Stimulated activated CD4-positive, alpha-beta T cell treated with anti-CD3 and anti-CD28 coated beads, Interleukin-12 subunit alpha, Interleukin-12 subunit beta, amount 100 ng/mL, for 24 hours (primary cell): ENCODE measurements at places on chromosomes 3 and 15.

- DNase-seq: no peak
Observed at GRCh38 chr15:45719490-45719889, 84.7 kb downstream of the SQOR start.

GRCh38 chr15:61680260-61681037 lies 379.8 kb downstream of the VPS13C start:
- DNase-seq: no peak

DNA sequence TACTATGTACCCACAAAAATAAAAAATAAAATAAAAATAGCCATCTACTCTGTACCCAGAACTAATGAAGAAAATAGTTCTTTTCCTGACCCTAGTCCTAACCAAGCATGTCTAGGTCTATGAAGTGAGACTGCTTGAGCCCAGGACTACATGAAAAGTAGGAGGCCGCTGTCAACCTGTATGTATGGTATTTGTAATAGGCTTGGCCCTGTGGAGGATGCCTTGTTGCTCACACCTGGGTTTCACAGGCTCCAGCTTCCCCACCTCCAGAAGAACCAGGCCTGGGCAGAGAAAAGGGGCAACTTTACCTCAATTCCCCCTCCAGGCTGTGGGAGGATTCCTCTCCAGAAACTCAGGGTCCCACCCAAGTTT lies 6.8 kb upstream of the PKM start:
- no peak for DNase-seq

DNA sequence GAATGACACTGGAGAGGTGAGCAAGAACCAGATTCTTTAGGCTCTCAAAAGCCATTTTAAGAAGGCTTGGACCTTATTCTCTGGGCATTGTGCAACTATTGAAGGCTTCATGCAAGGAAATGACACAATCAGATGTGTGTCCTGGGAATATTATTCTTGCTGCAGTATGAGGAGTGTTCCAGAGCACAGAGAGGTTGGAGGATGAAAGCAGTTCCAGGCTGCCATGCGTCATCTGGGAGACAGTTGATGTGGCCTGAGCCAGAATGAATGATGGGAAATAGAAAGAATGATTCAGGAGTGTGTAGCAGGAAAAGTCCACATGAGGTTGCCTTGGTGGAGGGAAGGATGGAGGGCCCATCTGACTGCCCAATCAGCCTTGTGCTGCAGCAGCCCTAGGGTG lies 123.1 kb downstream of the CHCHD6 start:
- DNase-seq: no peak

DNA sequence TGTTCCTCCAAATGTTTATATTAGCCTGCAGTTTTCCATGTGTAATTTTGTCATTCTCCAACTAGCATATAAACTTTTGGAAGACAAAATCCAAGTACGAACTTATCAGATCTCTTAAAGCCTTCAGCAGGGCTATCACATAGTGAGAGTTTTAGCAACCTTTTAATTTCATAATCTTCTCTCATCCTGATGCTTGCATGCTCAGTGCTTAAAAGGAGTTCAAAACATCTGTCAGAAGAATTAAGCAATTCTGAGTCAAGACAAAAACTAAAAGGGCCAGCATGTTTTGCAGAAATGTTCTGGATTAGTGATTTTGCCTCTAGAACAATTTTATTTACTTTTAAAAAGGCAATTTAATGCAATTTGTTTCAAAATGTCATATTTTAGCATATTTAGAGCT lies 73.4 kb upstream of the SLC2A2 start:
- DNase-seq: no peak
